Hepatocyte (in vitro differentiated cells): ENCODE measurements at places on chromosomes 12 and 14. TPM values are rescaled to one million over a fixed set of nuclear protein-coding genes. Genes with fewer than 3 reads are reported as not detected.

DNA sequence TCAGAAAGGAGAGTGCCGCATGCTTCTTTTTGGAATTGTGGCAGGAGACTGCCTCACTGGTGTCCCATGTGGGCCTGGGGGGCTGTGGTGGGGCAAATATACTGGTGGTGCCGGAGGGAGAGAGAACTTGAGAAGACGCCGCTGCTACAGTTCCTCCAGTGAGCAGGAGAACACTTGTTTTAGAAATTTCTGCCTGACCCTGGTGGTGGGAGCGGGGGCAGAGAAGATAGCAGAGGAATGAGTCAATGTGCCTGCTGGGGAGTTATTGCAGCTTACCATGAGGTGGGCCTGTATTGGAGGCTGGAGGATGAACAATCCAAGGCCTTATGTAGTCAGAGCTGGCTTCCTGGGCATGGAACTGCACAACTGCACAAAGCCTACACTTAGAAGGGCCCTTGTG, 211.8 kb downstream of the SNAPC1 start:
- no peaks in the 10 kb centered on the region for H3K36me3 ChIP-seq
- H3K27ac ChIP-seq: no peak overlapping the region
- no peak for DNase-seq
- no peaks in the 10 kb centered on the region for H3K27me3 ChIP-seq
- H3K4me1 ChIP-seq: no peaks in the 10 kb centered on the region

The ALX1 gene
- total RNA-seq: 3.4 and 3.9 TPM in 2 replicates

DNA sequence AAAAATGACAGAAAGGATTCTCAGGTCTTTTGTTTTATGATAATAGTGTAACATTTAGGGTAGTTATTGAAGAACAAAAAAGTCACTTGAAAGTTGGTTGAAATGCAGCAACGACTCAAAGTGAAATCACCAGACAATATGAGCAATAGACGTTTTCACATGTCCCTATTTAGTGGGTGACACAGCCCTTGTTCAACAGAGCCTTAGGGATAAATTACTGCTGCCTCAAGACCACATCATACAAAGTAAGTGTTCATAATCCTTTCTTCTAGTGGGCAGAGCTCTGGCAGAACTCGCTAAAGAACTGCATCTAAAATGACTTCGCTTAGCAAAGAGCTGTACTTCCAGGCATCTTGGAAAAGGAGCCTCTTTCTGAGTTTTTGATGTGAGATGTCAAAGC, 128.5 kb upstream of the LMNTD1 start:
- no peaks in the 10 kb centered on the region for H3K27me3 ChIP-seq
- DNase-seq: no peak
- H3K36me3 ChIP-seq: no peaks in the 10 kb centered on the region
- H3K4me3 ChIP-seq: no peak overlapping the region
- no peak overlapping the region for H3K27ac ChIP-seq

DNA sequence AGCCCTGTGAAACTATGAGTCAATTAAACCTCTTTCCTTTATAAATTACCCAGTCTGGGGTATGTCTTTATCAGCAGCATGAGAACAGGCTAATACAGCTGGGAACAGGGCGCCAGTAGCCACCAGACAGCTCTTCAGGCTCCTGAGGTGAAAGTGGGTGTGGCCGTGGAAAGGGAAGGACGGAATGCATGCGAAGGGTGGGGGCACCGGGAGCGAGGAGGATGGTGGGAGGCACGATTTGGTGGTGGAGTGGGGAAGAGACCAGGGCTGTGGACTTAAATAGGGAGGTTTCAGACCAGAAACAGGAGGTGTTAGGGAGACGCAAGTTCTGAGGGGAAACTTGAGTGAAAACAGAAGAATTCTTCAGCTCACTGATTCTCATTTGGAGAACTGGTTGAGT, 44.1 kb upstream of the CHST11 start:
- no peaks in the 10 kb centered on the region for H3K36me3 ChIP-seq
- DNase-seq: no peak
- H3K4me3 ChIP-seq: no peak overlapping the region
- H3K27ac ChIP-seq: no peak overlapping the region

- no peaks in the 10 kb centered on the region for H3K27me3 ChIP-seq
- no peak overlapping the region for H3K27ac ChIP-seq
These were observed 91.9 kb downstream of the PCNX1 start for GRCh38 chr14:70999117-70999516.

DNA sequence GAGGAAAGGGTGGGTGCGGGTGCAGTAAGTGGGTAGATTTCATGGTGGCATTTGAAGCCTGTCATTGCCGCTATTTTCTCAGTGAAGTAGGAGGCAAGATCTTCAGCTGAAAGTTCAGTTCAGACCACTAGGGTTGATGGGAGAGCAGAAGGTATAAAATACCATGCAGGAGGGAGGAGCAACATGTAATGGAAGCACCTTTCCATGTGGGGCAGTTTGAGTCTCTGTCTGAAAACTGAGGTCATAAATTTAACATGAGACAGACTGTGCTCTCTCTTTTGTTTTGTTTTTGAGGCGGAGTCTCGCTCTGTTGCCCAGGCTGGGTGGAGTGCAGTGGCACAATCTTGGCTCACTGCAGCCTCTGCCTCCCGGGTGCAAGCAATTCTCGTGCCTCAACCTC, 22.7 kb downstream of the LRRC74A start:
- no peak overlapping the region for H3K4me3 ChIP-seq
- DNase-seq: no peak
- H3K27ac ChIP-seq: no peak overlapping the region
- peaks cover 3% of the 10 kb centered on the region for H3K27me3 ChIP-seq
- no peaks in the 10 kb centered on the region for H3K36me3 ChIP-seq

The POTEM gene
- total RNA-seq: not detected in 2 replicates

The PCED1B gene
- total RNA-seq: 3.6 and 5.9 TPM in 2 replicates
